ENCODE measurements at places on chromosomes 2 and 18. TPM values are rescaled to one million over a fixed set of nuclear protein-coding genes. Genes with fewer than 3 reads are reported as not detected.

The IL1RL2 gene
- total RNA-seq, result not detected

DNA sequence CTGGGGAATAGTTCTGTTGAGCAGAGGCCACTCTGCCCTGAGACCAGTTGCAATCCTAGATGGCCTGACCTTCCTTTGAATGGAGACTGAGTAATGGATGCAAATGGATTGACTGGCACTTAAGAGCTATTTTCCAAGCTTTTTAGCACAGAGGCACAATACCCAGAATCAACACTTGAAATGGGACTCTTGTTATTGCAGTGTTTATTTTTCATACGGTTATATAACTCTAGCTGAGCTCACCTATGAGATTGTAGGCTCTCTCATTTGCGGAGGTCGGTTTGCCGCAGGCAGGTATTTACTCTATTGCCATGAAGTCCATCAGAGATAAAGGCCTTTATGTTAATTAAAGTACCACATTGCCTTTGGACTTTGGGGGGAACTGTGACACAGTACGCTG, 422.3 kb upstream of the CELF4 start:
- DNase-seq, result no peak

DNA sequence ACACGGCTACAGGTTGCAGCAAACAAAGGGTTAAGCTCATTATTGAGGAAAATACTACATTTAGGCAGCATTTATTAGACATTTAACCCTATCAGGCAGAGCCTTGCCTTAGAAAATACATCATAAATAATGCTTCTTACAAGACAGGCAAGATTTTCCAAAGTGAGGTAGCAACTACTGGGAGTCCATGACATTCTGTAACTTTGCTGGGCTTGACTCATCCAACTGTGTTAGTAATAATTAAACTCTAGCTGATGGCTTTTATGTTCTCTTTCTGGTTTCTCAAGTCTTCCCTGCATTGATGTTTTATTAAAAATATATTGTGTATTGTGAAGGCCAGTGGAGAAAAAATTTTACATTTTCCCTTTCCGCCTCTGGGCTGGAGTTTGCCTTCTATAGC, 291.3 kb downstream of the AFF3 start:
- no peak for DNase-seq

DNA sequence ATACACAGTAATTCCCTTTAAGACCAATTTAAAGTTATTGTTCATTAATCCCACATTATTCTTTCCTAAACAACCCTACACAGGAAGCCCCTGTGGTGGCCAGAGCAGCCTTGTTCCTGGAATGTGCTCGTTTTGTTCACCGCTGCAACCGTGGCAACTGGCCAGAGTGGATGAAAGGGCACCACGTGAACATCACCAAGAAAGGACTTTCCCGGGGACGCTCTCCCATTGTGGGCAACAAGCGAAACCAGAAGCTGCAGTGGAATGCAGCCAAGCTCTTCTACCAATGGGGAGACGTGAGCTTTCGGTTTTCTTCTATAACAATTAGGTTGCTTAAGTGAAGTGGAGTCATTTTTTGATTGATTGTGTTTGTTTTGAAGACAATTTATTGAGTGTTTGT, 101.0 kb downstream of the UNC80 start:
- peak; percentile 31 for DNase-seq

DNA sequence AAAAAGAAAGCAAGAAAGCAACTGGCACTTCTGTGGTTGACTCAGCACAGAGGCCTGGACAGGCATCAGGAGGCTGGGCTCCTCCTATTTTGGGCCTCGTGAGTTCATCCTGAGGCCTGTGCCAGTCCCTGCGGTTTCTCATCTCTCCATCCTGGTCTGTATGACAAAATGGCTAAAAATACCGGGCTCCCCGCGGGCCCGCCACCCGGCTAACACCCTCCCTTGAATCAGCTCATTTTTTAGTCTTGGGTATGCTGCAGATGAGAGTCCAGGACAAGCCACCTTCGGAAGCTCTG, 62.3 kb upstream of the YWHAQ start:
- peak; percentile 63 for DNase-seq

DNA sequence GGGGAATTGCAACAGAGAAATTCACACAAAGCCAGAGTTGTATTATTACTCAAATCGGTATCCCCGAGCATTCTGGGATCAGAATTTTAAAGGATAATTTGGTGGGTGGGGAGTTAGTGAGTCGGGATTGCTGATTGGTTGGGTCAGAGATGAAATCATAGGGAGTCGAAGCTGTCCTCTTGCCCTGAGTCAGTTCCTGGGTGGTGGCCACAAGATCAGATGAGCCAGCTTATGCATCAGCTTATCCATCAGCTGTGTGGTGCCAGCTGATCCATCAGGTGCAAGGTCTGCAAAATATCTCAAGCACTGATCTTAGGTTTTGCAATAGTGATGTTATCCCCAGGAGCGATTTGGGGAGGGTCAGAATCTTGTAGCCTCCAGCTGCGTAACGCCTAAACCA, 34.3 kb upstream of the ITM2C start:
- no peak for DNase-seq

DNA sequence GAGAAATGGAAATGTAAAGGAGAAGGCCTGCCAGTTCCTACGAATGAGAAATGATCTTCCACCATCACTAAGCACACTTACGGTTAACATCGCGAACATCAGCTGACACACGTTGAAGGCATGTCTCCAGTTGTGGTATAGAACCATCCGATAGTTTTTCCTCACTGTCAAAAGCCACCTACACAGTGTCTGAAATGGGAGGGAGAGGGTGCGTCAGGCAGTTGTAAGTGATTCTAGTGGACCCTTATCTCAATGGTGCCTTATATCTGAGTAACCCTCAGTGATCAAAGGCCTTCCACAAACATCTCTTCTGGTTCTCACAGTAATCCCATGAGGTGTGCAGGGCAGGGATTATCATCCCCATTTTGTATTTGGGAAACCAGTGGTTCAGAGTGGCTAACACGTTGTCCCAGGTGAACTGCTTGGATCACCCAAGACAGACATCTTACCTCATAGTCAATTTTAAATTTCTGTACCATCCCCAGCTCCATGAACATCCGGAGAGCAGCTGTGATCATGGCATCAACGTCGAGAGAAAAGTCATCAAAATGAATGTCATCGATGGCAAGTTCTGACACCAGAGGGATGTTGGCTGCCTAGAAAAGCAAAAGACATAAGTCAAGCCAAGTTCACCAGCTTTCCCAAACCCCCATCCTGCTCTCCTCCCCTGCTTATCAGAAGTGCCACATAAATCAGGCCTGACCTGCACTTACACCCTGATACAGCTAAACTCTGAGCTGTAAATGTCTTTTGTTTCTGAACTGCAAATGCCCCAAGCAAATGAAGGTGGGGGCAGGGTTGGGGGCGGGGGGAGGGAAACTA, 335.2 kb downstream of the AGPS start:
- no peak for DNase-seq
